ENCODE measurements at places on chromosomes 2 and 18.

DNA sequence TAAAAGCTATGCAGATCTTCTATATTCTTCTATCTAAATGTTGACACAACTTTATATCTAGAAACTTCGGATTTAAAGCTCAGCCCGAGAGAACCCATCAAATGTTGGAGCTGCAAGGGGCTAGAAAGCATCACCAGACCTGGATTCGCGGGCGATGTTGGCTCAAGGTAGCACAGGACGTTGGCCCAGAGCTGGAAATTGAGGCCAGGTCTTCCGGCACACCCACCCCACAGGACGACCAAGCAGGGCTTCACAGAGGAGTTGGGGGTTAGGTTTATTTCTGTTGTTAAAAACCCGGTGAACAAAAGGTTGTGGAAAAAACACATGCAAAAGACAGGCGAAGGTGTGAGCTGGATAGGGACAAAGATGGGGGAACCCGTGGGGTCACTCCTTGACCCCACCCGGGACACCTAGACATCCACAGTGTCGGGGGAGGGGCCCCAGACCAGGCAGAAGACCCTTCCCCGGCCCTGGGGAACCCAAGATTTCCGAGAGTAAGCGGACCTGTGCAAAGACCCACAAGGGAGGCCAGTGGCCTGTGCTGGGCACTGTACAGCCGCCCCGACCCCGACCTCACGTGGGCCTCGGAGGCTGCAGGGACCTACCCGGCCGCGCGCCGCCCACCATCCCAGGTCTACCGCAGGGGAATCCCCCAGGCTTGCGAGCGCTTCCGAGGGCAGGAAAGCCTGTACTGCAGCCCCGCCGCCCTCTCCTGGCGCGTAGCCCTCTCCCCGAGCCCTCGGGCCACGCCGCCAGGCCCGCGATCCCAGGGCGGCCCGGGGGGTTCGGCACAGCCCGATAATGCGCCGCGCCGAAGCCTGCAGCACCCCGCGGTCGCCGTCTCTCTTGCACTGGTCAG is 1.8 kb upstream of the AGBL5 start:
- peak; percentile 40 for DNase-seq

DNA sequence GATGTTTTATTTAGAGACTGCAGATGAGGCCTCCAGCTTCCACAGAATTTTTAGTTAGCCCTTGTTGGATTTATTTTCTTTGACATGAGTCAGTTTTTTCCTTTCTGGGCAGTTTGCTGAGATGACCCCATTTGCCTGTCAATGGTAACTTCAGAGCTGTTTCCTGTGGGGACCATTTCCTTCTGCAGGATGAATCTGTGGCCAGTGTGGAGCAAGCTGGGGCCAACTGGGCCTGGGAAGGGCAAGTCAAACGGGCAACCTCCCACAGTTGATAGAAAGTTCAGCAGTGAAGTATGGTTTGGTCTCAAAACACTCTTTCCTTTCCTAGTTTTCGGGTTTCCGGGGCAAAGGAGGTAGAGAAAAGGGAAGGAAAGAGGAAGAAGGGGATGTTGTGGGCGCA is 291.4 kb upstream of the NRP2 start:
- DNase-seq = no peak

GRCh38 chr2:14751581-14751980 is 119.1 kb downstream of the LRATD1 start:
- no peak for DNase-seq

DNA sequence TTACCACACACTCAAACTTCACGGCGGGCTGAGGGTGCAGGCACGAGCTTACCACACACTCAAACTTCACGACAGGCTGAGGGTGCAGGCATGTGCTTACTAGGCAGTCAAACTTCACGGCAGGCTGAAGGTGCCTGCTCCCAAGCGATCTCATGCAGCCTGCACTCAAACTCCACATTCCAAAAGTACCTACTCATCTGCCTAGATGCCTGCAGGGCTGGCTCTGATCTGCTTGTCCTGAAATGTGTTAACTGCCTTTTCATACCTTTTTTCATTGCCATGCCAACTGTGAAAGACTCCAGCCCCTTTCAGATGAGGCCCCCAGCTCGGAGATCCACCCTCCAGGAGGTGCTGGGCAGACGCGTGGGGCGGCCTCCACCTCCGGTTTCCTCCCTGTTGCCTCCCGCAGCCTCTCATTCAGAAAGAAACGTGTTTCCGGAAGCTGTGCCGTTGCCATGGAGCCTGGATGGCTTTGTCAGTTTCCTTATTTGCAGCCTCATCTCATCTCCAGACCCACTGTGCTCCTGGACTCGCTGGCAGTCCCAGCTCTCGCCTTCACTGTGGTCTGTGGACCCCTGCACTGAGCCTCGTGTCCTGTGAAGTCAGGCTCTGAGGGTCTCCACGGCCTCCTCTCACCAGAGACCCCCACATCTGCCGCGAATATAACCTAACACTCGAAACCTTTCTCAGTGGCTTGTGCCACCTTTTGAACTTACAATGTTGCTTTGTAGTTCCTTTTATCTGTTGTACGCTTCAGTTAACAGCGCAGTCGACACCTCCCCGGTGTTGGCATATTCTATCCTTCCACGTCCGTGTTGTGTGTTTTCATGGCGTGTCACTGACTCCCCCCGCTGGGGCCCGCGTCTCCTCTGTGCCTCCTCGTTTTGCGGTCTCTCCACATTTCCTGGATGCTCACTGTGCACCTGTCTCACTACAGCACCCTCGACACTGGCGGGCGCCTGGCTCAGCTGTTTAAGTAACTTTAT is 106.1 kb upstream of the ALKAL2 start:
- peak; percentile 52 for DNase-seq

GRCh38 chr2:215937190-215937589 is 76.2 kb downstream of the MREG start:
- no peak for DNase-seq

DNA sequence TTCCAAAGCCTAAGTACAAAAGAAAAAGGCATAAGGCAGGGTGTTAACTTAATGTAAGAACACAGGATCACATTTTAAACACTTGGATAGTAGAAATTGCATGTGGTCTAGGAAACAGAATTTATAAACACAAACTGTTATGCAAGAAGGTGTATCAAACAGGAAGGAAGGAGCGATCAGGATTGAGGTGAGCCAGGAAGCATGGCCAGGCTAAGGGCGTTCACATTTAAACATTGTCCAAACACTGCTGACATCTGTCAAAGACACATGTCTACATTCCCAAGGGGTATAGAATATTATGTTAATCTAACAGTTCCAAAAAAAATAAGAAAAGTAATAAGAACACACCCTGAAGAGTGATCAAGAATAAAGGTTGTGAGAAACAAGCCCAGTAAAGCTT is 71.3 kb downstream of the CCDC141 start:
- no peak for DNase-seq

DNA sequence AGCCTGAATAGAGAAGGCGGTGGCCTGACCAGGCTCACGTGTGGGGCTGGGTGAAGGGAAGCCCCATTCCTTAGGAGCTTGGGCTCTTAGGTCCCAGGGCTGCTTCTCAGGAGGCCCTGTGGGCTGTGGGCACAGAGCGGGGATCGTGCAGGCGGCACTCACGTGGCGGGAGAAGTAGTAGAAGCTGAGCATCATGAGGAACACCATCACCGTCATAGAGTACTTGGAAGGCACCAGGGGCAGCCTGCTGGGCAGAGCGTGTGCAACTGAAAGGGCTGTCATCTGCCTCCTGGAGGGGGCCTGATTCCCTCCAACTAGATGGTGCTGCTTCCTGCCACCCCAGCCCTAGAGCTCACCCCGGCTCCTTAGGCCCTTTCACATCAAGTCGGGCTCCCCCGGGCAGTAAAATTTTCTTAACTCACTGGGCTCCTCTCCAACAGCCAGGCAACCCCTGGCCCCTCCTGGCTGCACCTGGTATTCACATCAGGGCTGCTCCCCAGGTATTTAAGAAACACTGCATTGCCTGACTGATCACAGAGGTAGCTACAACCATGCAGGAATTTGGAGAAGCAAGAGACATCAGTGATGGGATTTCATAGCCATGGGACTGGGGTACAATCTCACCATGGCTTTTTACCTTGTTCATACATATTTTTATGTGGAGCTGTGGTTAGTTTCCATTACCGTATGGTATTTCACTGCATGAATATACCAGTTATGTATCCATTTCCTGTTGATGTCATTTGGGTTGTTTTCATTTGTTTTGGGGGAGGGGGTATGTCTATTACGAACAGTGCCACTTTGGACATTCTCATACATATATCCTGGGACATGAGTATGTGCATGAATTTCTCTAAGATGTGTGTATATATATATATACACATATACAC is 32.9 kb downstream of the CENPO start:
- DNase-seq = no peak

DNA sequence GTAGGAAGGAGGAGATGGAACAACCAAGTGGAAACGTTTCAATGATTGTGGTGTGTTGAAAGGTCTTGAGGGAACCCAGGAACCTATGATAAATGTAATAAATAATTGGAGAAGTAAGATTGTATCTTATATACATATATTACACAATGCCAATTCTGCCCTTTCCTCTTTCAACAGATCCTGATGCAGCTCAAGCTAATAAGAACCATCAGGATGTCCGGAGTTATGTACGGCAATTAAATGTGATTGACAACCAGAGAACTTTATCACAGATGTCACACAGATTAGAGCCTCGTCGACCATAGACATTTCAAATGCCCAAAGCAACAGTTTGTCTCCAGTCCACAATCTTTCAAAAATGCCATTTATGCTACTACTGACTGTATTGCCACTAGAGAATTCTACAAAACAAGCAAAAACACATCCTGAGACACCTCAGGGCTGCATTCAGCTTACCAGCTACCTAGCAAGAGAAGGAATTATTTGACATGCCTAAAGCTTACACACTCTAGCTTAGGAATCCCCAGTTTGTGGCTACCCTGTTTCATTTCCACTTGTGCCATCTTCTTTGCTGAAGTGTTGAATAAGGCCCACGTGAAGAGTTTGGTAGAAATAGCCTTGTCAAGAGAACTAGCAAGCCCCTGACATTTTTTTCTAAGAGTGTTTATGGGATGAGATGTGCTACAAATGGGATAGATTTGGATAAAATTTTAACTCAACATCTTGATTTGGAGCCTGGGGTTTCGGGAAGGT is 24.0 kb upstream of the MAP3K20 start:
- no peak for DNase-seq

- no peak for DNase-seq
These were observed 58.2 kb downstream of the KCNG3 start for GRCh38 chr2:42435628-42436027.

DNA sequence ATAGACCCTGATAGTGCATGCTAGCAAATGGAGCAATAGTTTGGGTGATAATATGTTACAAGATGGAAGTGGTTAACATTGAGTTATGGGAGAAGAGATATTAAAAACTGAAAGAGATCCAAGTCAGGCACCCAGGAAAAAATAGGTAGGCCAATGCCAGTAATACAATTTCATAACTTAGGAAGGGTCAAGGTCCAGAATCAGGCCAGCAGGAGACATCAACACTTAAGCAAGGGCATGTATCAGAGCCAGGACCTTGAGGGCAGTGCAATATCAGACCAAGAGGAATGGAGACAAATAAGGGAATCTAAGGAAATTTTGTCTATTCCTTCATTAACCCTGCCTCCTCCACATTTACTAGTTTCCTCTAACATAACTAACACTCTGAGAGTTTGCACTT is 124.1 kb upstream of the NYAP2 start:
- DNase-seq = no peak

- DNase-seq = no peak
These were observed 37.2 kb upstream of the CFAP36 start for GRCh38 chr2:55482186-55482884.

DNA sequence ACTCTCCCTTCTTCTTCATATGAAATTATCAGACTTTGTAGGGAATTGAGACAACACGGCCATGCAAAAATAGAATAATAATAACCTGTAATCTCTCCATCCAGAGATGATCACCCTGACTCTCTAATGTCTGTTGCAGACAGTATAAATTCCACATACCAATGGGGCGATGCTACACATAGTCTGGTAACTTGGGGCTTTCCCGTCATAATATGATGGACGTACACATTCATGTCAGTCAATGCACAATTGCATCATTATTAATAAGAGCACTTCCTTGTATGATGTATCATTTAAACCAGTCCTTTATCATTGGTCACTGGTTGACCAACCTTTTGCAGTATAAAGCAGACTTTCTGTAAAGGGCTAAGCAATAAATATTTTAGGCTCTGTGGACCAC is 39.5 kb upstream of the SCLY start:
- DNase-seq = no peak

GRCh38 chr2:134555411-134555810 is 163.4 kb downstream of the TMEM163 start:
- no peak for DNase-seq

DNA sequence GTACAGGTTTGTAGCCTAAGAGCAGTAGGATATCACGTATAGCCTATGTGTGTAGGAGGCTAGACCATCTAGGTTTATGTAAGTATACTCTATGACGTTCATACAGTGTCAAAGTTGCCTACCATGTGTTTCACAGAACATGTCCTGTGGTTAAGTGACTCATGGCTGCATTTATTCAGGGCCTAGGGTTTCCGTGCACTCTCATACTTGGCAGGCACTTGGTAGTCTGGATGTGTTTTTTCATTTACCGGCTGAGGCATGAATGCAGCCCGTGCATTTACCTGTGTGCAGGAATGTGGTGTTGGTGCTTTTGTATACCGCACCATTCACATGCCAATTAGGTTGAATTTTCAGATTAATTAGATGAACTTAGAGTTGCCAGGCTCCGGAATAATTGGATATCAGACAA is 43.4 kb downstream of the MYL12B start:
- DNase-seq = no peak

DNA sequence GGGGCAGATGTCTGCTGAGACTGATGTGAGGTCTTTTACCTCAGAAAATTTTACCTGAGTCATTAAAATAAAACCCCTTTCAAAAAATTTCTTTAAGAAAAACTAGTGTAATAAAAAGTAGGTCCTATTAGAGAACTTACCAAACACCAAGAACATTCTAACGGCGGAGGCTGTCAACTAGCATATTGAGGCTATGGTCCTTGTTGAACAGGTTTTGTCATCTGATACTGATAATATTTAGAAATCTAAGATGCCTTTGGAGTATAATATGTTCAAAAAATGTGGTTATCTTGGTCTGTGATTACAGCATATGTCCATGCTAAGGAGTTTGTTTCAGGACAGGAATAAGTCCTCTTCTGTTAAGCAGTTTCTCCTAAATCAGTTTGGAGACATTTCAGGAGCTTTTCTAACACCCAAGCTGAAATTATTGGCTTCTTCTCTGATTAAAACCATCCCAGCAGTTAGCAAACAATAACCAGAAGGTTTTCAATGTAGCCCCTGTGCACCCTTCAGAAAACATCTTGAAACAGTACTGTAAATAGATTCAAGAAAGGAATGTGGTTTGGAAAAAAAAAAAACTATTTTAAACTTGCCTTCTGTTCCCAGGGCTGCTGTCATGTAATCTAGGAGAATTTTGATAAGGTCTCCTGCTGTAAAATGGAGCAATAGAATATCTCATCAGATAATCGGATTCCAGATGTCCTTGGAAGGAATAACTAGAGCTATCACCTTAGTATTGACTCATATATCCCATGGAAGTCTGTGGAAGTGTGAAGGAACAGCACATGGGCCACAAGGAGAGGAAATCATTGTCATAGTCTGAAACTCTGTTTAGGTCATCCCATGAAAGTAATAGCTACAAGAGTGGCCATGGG is 58.7 kb upstream of the B3GNT2 start:
- no peak for DNase-seq

- no peak for DNase-seq
These were observed 153.6 kb downstream of the GBX2 start for GRCh38 chr2:236014408-236015131.
